Naive thymus-derived CD8-positive, alpha-beta T cell (primary cell): ENCODE measurements at places on chromosomes 13 and 19. TPM values are rescaled to one million over a fixed set of nuclear protein-coding genes. Genes with fewer than 3 reads are reported as not detected.

GRCh38 chr13:41821238-41821594 is 139.7 kb downstream of the VWA8 start:
- peaks cover 28% of the 10 kb centered on the region for H3K36me3 ChIP-seq
- H3K4me3 ChIP-seq: no peak overlapping the region
- no peaks in the 10 kb centered on the region for H3K27me3 ChIP-seq
- H3K27ac ChIP-seq: no peak overlapping the region
- no peaks in the 10 kb centered on the region for H3K4me1 ChIP-seq

GRCh38 chr19:14502334-14503092 is 6.6 kb upstream of the GIPC1 start:
- no peak for DNase-seq
- no peak overlapping the region for H3K4me3 ChIP-seq
- no peak overlapping the region for H3K27ac ChIP-seq
- H3K4me1 ChIP-seq: peaks cover 19% of the 10 kb centered on the region
- no peaks in the 10 kb centered on the region for H3K27me3 ChIP-seq

- H3K36me3 ChIP-seq: peaks cover 19% of the 10 kb centered on the region
- no peak overlapping the region for H3K4me3 ChIP-seq
- H3K4me1 ChIP-seq: peaks cover 28% of the 10 kb centered on the region
- H3K27me3 ChIP-seq: no peaks in the 10 kb centered on the region
- H3K27ac ChIP-seq: no peak overlapping the region
These were observed 27.5 kb downstream of the ZNF507 start for GRCh38 chr19:32372726-32373517.

The PRR20D gene
- total RNA-seq: not detected

DNA sequence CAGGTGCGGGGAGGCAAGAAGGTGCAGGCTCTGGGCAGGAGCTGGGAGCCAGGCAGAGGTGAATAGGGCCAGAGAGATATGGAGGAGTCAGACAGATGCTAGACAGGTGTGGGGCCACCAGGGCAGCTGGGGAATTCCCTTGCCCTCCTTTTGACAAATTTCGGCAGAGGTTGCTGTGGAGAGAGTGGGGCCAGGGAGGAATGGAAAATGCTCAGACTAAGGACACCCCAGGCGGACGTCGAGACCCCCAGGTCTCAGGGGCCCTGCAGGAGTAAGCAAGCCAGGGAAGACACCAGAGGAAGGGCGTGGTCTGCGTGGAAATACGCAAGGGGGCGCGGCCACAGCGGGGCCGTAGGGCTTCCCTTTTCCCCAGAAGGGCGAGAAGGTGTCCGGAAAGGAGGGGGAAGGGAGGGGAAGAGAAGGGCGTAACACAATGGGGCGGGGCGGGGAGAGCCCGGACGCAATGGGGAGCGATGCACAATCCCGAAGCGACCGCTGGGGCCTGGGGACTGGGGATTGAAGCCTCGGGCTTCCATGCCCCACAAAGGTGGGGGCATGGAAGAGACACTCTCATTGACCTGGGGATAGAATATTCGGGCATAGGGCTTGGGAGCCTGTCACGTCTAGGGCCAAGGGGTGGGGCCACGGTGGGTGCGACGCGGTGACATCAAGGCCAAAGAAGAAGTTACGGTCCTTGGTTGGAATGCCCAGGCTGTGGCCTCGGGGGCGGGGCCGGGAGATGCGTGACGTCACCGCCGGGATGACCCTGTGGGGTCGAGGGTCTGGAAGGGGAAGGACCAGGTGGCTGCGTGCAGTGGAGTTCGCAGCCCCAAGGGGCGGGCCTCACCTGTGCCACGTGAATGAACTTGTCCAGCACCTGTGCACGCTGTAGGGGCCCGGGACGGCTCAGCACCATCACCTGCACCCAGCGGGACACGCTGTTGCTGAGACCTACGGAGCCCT is 8.2 kb downstream of the RASGRP4 start:
- peaks cover 16% of the 10 kb centered on the region for H3K4me1 ChIP-seq
- peak overlapping the region; percentile 84 for H3K4me3 ChIP-seq
- H3K27ac ChIP-seq: peak overlapping the region; percentile 76

- peak; percentile 34 for DNase-seq
- peaks cover 7% of the 10 kb centered on the region for H3K4me1 ChIP-seq
- H3K27ac ChIP-seq: no peak overlapping the region
- no peak overlapping the region for H3K4me3 ChIP-seq
These were observed 69.8 kb downstream of the KCNRG start for GRCh38 chr13:50085063-50085462.

DNA sequence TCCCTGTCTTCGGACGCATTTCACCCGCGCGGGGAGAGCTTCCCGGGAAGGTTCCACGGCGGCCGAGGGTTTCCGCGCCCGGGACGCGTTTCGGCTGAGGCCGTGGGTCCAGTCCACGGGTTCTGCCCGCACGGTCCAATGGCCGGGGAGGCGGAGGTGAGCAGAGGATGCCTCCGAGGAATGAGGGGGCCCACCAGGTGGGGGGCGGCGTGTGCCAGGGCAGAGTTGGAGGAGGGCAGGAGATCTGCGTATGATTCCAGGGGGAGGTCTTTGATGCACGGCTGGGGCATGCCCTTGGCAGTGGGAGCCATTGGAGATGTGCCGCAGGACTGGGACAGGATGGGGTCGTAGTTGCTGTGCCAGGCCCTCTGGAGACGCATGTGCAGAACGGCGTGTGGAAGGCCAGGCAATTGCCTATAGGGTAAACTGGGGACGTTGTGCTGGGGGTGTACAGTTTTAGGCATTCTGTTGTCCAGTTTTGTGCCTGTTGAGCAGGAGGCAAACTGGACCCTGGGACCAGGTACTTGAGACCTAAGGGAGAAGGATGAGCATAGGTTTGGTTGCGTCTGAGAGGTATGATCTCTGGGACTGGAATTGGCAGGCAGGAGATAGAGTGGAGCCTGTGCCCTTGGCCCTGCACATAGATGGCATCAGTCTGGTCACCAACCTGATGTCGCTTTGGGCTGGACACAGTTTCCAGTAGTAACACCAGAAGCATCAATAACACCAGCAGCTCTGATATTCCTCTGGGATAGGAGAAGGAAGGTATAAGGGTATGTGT is 751 bp downstream of the ZNF584 start:
- DNase-seq: no peak
- no peaks in the 10 kb centered on the region for H3K27me3 ChIP-seq
- peaks cover 40% of the 10 kb centered on the region for H3K4me1 ChIP-seq
- peaks cover 8% of the 10 kb centered on the region for H3K36me3 ChIP-seq
- H3K4me3 ChIP-seq: peak overlapping the region; percentile 96

The PRRG2 gene
- total RNA-seq: 1.9 TPM

The UBAC2 gene
- total RNA-seq: 108 TPM

DNA sequence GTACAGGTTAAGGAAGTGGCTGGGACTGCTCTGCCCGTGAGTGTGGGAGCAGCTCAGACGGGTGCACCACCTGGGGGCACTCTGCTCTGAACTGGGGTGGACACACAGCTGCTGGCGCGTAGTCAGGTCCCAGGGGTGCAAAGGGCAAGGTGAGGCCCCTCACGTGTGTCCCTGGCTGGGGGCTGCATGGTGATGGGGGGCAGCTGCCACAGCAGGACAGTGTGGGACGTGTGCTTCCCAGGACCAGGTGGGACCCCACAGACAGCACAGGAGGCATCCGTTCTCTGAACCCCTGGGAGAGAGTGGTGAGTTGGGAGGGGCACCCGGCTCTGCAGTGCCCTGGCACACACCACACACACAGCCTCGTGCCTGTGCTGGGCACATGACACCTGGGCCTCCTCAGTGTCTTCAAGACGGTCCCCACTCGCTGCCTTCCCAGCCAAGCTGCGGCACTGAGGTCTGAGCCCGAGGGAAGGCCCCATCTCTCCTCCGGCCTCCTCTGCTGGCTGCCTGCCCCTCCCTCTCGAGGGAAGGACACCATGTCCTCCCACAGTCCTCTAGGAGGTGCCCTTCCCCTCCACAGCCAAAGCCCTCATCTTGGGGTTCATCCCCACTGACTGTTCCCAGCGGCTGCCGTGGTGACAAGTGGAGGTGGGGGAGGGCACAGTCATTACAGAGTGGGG is 24.7 kb downstream of the CILP2 start:
- no peaks in the 10 kb centered on the region for H3K27me3 ChIP-seq
- H3K27ac ChIP-seq: no peak overlapping the region

The KLK7 gene
- not detected for total RNA-seq

DNA sequence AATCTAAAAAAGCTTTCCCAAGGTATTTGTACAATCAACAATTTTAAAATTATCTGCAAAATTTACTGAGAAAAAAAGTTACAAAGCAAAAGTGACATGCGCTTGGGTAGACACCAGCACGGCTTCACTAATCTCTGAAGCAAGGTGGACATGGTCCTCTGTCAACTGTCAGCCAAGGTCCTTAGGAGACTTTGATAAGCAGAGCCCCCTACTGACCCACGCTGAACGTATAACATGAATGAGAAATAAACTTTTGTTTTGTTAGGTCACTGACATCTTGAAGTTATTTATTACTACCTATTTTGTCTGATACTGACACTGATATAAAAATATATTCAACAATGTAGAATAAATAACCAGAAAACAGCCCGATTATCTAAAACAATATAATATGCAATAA is 100.7 kb upstream of the OBI1 start:
- H3K27ac ChIP-seq: no peak overlapping the region
- H3K4me3 ChIP-seq: no peak overlapping the region
- no peaks in the 10 kb centered on the region for H3K36me3 ChIP-seq
- no peak for DNase-seq

DNA sequence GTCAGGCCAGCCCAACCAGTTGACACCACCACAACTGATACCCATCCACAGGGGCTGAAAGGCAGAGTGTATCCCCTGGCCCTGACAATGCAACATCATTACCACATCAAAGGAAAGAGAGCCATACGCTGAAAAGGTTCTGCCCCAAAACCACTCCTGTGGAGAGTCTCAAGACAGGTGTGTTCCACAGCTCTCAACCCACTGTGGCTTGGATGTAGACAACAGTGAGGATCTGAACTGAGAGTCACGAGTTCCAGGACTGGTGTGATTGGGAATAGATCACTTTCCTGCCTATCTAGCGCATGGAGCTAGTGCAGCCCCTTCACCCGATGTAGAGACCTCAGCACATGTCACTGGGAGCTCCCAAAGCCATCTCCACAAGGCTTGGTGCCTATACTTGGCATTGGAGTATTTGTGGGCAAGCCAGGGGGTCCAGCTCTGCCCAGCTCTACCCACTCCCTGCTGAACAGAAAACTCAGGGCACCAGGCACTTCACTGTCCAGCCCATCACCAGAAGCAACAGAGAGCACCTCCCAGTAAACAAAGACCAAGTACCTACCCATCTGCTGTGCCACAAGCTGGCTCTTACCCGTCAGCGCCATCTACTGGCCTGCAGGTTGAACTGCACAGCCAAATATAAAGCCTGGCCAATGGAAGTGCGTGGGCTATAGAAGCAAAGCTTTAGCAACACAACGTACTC is 579.5 kb downstream of the UQCRFS1 start:
- peaks cover 21% of the 10 kb centered on the region for H3K4me1 ChIP-seq
- peak; percentile 49 for DNase-seq
- H3K27ac ChIP-seq: no peak overlapping the region
- no peak overlapping the region for H3K4me3 ChIP-seq

The PSG1 gene
- total RNA-seq: not detected

The TTC9B gene
- not detected for total RNA-seq

DNA sequence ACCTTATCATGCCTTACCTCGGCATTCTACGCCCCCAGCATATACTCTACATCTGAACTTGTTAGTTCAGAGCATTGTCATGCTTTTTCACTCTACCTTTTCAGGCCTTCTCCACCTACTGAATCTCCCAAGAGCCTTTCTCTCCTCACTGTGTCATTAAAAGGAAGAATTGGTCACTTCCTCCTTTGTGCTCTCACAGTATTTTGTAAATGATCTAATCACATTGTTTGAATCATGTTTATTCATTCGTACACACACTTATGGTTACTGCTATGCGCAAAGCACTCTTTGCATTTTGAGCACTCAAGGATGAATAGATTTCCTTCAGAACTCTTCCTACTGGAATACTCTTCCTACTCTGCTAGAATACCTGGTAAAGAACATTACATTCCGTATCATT is 15.8 kb upstream of the ELF1 start:
- no peak for DNase-seq
- H3K27ac ChIP-seq: no peak overlapping the region
- no peaks in the 10 kb centered on the region for H3K27me3 ChIP-seq
- peaks cover 33% of the 10 kb centered on the region for H3K4me1 ChIP-seq

The FAM32A gene
- 74.3 TPM for total RNA-seq

The ADM5 gene
- 3.5 TPM for total RNA-seq

DNA sequence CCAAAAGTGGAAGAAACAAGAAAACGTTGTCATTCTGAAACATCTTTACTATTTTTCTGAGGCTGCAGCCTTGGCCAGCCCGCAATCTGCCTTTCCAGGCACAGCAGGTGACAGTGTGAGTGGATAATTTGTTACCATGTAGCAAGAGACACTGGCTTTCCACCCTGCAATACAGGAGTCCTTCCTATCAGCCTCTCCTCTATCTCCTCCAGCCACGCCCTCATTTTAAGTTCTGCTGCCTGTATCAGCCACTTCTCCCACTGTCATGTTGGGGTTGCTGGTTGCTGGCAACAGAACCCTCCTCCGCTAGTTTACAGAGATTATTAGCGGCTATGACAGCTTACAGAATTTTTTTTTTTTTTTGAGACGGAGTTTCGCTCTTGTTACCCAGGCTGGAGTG is 7.7 kb upstream of the LGALS7 start:
- no peak for DNase-seq
- no peak overlapping the region for H3K4me3 ChIP-seq
- no peaks in the 10 kb centered on the region for H3K36me3 ChIP-seq
- H3K4me1 ChIP-seq: no peaks in the 10 kb centered on the region
- H3K27me3 ChIP-seq: no peaks in the 10 kb centered on the region
